NCI-H2171 (cell line): ENCODE measurements at places on chromosomes 1 and 21.

DNA sequence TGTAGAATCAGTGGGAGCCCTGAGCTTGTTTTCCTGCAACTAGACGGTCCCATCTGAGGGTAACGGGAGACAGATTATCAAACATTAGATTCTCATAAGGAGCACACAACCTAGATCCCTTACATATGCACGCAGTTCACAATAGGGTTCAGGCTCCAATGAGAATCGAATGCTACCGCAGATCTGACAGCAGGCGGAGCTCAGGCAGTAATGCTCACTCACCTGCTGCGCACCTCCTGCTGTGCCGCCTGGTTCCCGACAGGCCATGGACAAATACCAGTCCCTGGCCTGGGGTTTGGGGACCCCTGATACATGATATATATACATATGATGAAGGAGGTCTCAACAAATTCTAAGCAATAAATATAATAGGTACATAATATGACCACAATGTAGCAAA, 19.7 kb upstream of the SMIM12 start:
- no peak for DNase-seq

DNA sequence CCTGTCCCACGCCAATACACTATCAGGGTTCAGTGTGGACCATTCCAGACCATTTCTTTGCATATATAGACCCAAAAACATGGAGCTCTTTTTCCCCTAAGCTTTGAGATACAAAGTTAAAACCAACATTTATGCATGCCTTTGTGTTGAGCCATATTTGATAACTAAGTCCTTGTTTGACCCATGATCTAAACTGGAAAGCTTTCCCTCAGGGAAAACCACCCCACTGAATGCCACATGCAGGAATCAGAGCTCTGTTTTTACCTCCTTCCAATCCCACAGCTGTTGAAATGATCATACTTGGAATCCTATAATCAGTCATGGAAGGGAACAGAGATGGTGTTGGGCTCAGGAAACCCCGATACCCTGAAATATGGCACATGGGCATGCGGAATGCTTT, 14.8 kb upstream of the SLC45A1 start:
- DNase-seq = no peak

- no peak for DNase-seq
Observed at GRCh38 chr21:30707409-30707808, 11.2 kb downstream of the KRTAP21-3 start.

DNA sequence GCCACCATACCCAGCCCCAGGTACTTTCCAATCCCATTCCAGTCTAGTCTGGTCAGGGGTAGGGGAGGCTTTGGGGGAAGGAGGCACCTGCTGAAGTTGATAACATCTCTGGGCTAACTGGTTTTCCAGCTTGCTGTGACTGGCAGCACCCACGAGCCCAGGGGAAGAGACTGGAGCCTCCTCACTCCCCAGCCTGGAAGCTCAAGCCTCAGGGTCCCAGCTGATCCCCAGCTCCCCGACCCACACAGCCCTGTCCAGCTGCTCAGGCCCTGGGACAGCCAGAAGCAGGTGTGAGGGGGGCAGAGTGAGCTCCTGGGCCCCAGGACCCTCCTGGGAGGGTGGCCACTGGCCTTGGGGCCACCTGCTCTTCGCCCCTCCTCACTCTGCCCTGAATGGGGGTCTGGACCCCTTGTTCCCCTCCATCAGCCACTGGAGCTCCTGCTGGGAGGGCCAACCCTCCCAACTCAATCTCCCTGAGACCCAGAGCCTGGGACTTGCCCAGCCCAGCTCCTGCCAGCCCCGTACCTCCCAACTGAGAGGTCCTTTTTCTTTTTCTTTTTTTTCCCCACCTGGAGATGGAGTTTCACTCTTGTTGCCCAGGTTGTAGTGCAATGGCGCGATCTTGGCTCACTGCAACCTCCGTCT, 23.5 kb upstream of the RNU1-4 start:
- DNase-seq = no peak

DNA sequence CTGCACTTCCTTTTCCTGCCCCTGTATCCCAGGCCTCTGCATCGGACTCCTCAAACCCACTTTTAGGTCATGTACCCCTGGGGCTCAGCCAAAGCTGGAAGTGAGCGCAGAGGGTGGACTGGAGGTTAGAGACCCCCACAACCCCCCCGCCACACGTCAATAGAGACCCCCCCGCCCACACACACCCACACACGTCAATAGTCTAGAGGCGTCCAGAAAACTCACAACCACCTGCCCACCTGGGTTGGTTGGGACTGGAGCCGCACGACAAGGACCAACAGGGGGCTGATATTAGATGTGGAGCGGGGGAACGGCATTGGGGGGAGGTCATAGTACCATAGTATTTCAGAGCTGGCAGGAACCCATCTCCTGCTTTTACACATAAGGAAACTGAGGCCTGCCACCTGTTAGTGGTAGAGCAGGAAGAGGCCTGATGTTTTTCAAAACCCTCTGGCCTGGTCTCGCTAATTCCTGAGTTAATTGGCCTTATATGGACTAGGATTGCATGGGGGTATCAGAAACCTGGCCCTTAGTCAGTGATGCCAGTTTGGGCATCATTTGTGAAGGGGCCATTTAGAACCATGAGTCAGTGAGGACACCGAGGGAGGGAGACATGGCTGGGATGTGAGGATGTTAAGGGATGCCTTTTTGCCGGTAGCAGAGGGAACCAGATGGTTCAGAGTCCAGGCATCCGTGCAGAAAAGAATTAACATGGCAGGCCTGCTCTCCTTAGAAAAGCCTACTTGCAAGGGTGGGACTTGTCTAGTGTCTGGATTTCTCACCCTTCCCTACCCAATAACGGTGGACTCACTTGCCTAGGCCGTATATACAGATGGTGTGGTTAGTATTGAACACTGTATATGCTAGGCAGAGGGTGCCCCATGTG, 1.1 kb downstream of the NENF start:
- DNase-seq = peak; percentile 11

- no peak for DNase-seq
Observed at GRCh38 chr21:29168891-29169315, 38.5 kb downstream of the MAP3K7CL start.

DNA sequence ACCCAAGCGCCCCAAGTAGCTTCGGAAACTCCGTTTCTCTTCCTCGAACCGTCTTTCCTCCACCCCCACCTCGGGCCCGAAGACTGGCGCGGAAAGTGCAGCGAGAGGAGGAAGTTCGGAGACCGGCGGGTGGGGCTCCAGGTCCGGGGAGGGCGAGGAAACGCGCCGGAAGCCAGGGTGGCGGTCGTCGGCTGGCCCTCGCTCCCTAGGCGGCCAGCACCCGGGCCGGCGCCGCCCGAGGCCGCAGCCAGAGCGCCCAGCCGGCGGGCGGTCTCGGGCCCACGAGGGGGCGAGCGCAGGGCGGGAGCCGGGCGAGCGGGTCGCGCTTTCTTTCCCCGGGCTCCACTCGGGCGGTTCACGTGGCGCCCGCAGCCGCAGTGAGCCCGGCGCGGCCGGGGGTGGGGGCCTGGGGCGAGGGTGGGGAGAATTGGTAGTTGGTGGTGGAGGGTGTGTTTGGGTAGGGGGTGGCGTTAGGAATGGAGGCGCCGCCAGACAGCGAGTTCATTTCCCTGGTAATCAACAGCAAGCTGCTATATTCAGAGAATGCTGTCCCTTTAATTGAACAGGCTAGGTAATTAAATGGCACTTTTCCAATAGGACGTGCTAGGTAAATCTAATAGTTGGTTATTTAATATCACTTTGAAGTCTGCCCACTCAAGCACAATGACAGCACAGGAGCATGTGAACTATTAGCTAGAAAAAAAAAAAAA, 6.7 kb downstream of the LMO4 start:
- no peak for DNase-seq

DNA sequence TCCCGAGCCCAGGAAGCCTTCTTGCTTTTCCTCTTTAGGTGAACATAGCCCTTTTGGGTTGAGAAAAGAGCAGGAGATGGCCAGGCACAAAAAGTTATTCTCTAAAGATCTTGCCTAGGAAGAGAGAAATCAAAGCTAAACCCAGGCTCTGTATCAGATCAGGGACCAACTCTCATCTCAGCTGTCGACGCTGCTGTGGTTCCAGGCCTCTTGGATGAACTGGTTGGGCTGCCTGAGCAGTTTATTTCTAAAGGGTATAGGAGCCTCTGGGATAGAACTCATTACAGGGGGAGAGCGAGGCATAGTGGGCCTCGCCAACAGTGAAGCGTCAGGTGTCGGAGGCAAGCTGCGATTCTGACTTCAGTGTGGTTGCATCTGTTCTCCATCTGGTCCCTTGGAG, 82.6 kb upstream of the F3 start:
- no peak for DNase-seq

- DNase-seq = no peak
Observed at GRCh38 chr1:232137066-232137465, 492.9 kb downstream of the SIPA1L2 start.

- DNase-seq = no peak
Observed at GRCh38 chr1:232797856-232798510, 7.2 kb upstream of the MAP10 start.

GRCh38 chr1:982765-983436, 1.0 kb upstream of the PERM1 start:
- no peak for DNase-seq

- DNase-seq = no peak
Observed at GRCh38 chr1:77287535-77287934, 5.7 kb downstream of the AK5 start.

GRCh38 chr1:38997034-38997900, 6.2 kb downstream of the AKIRIN1 start:
- DNase-seq = no peak

DNA sequence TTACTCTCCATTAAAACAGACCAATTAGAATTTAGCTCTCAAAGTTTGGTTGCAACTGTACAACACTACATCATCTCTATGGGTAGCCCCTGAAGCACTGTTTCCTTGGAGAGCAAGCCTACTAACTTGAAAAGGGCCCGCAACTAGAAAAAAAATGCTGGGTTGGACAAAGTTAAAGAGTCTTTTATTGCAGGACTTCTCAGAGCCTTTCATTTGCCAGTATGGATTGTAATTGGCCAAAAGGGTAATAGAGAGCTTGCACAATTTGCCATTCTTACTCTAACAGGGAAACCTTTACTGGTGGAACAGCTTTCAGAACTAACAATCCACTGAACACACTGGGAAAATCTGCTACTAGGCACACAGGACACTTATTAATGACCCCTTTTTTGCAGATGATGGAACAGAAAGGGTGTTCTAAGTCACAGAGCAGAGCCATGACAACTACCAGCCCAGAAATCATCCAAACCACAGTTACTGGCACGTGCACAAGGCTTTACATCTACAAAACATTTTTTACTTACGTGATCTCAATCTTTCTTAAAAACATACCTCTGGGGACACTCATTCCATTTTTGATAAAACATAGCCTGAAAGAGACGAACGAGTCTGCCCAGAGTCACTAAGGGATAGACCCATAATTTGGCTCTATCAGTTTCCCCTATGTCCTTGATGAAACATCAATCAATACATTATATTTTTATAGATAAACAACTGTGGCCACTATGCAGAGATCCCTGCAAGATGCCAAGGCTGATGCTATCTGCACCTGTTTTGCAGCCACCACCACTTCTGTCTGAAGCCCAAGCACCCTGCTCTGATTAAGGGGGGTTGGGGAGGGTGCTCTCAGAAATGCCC, 176.3 kb upstream of the EDN2 start:
- no peak for DNase-seq

GRCh38 chr1:158248118-158248517, 6.1 kb upstream of the CD1A start:
- no peak for DNase-seq

DNA sequence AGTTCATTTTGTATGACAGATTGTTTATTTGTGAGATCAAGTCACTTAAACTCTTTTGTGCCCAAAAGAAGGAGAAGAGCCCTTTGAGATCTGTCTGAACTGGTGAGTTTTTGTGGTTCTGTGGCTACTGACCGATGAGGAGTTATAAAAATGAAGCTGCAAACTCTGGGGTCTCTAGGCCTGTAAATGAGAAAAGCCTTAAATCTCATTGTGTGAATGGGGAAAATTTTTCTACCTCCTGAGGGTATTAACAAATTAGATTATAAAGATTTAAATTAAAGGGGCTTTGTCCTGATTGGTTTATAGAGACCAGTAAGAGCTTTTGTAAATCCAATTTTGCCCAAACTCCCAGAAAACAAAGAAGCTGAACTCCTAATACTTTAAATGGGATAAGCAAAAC, 9.7 kb upstream of the KLF17 start:
- no peak for DNase-seq

DNA sequence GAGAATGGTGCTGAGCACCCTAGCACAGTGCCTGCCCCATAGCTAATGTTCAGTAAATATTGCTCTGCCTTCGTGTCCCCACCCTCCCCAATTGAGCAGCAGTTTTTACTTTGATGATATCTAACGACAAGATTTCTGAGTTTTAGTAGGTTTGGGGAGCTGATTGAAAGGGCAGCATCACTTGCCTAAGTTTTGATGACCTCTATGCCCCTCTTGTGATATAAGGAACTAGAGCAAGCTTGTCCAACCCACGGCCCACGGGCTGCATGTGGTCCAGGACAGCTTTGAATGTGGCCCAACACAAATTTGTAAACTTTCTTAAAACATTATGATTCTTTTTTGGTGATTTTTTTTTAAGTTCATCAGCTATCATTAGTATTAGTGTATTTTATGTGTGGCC, 1.6 kb downstream of the CNIH4 start:
- no peak for DNase-seq

DNA sequence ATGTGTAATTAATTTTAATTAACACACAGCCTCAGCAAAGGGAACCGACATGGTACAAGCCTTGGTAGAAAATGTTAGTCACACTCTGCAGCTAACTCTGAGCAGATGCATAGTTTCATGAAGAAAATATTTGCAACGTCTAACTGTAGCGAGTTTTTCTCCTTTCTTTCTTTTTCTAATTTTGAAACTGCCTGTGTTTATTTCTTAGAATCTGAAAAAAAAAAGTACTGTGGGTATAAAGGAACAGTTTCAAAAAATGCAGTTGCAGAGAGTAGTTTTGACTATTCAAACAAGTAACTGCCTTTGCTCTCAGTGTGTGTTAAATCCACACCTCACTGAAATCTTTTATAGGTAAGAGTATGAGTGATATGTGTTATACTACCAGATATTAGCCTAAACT, 149.9 kb upstream of the C1orf105 start:
- DNase-seq = no peak

GRCh38 chr1:160437432-160438316, 37.3 kb downstream of the VANGL2 start:
- no peak for DNase-seq

- DNase-seq = peak; percentile 29
Observed at GRCh38 chr1:41868241-41868998, 50.3 kb downstream of the HIVEP3 start.

DNA sequence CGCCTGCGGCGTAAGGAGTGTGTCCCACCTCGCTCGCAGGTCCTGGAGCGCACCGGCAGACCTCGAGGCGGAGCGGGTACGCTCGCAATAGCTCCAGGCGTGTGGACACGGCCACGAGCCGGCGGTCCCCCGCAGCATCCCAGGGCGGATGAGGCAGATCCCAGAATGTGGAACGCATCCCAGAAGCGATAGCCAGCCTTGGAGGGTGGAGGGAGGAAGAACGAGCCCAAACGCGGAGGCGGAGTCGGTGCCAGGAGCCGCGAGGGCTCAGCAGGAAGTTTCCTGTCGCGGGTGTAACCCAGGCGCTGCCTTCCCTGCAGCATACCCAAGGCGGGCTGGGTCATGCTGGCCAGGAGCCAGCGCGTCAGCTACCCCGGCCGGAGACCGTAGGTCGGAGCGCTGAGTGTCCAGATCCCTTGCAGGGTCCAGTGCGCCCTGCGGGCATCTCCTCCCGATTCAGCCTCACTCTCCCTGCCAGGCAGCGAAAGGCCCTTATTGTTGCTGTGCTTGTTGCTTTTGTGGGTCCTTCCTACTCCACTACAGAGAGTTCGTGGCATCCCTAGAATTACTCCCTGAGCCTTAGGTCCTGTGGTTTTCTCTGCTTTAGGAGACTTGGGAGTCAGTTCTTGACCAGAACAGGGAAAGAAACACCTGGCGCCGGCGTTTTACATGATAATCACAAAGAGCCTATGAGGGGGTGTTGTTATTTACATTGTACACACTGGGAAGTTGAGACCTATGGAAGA, 27.7 kb downstream of the STYXL2 start:
- DNase-seq = no peak
